ENCODE measurements at places on chromosomes 2 and 18. TPM values are rescaled to one million over a fixed set of nuclear protein-coding genes. Genes with fewer than 3 reads are reported as not detected.

The TANC1 gene
- total RNA-seq = 0.92 TPM

The LONRF2 gene
- total RNA-seq = 0.20 TPM

The RRM2 gene
- 396 TPM for total RNA-seq

The CRYBA2 gene
- total RNA-seq = not detected

The RBKS gene
- total RNA-seq = 7.2 TPM

The SLC11A1 gene
- total RNA-seq = 0.13 TPM

The SERPINB12 gene
- total RNA-seq = not detected

DNA sequence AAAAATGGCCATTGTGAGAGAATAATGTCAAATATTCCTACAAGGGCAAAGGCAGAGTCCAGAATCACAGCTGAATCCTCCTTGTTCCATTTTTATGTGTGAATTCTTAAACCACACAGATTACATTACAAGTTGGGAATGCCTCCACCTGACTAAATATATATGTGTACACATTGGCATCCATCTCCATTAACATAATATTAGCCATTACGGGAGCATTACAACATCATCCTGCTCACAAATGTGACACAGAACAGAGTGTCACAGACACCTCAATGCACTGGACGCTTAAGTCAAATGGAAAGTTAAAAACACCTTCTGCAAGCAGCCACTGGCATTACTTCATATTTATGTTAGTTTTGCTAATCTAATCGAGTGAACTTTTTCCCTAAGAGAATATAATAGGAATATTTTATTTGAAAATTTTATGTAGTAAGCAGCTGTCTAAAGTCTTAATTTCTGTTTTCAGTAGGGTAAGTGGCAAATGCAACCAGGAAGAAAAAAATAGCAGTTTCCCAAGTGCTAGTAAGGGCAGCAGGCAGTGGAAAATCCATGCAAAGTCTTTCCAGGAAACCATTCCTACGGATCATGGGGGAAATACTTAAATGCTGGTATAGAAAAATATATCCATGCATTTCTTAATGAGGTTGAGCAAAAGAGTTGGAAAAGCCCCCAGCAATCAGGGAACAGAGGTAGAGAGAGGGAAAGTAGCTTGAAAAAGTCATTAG is 255.6 kb downstream of the OSR1 start:
- no peak for DNase-seq
- H3K27me3 ChIP-seq = no peaks in the 10 kb centered on the region
- no peak overlapping the region for H3K27ac ChIP-seq
- no peaks in the 10 kb centered on the region for H3K4me1 ChIP-seq
- no peak overlapping the region for H3K4me3 ChIP-seq

DNA sequence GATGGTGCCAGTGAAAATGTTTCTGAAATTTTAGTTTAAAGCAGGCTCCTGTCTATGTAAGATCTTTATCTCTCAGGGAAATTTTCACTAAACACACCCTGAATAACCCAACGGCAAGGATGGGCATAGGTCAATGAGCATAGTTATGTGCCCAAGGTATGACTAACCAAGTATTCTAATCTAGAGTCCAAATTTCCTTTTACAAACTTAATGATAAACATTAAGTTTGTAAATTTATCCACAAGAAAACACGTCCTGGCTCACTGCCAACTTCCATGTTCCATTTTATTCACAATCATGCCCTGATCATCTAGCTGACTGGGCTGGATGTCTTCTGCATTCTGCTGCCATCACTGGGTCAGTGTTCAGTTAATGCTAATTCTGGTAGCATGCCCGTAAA is 151.2 kb downstream of the SRBD1 start:
- H3K4me3 ChIP-seq = no peak overlapping the region
- no peaks in the 10 kb centered on the region for H3K4me1 ChIP-seq
- no peak for DNase-seq

- H3K4me3 ChIP-seq = no peak overlapping the region
- H3K27me3 ChIP-seq = no peaks in the 10 kb centered on the region
- H3K36me3 ChIP-seq = no peaks in the 10 kb centered on the region
- no peak for DNase-seq
- H3K4me1 ChIP-seq = no peaks in the 10 kb centered on the region
Measured at GRCh38 chr2:71933467-71934319, 214.0 kb downstream of the CYP26B1 start.

- no peak overlapping the region for H3K4me3 ChIP-seq
- no peaks in the 10 kb centered on the region for H3K4me1 ChIP-seq
- no peaks in the 10 kb centered on the region for H3K27me3 ChIP-seq
- peaks cover 6% of the 10 kb centered on the region for H3K36me3 ChIP-seq
- no peak overlapping the region for H3K27ac ChIP-seq
- no peak for DNase-seq
Measured at GRCh38 chr2:3488061-3488531, 31.2 kb downstream of the ADI1 start.

DNA sequence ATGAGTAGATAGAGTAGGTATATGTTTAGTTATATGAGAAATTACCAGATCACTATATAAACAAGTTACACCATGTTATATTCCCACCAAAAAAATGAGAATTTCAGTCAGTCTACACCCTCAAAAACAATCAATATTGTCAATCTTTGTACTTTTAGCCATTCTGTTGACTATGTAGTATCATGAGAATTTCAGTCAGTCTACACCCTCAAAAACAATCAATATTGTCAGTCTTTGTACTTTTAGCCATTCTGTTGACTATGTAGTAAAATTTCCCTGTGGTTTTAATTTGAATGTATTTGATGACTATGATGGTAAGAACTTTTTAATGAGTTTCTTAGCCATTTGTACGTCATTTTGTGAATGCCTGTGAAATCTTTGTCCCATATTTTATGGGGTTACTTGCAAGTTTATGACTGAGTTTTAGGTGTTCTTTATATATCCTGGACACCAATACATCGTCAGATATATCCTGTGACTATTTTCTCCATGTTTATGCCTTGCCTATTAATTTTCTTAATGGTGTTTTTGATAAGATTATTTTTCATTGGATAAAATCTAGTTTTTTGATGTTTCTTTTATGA is 528.4 kb upstream of the SPHKAP start:
- DNase-seq = no peak
- H3K27ac ChIP-seq = no peak overlapping the region
- H3K4me3 ChIP-seq = no peak overlapping the region
- no peaks in the 10 kb centered on the region for H3K36me3 ChIP-seq
- no peaks in the 10 kb centered on the region for H3K27me3 ChIP-seq

- no peaks in the 10 kb centered on the region for H3K4me1 ChIP-seq
- H3K4me3 ChIP-seq = no peak overlapping the region
Measured at GRCh38 chr2:140200307-140200706, 1420.1 kb upstream of the NXPH2 start.

GRCh38 chr2:25309402-25309801 is 32.3 kb downstream of the DNMT3A start:
- no peaks in the 10 kb centered on the region for H3K27me3 ChIP-seq
- peak overlapping the region; percentile 71 for H3K27ac ChIP-seq
- H3K4me1 ChIP-seq = peaks cover 77% of the 10 kb centered on the region
- H3K36me3 ChIP-seq = peaks cover 75% of the 10 kb centered on the region
- DNase-seq = peak; percentile 81
- no peak overlapping the region for H3K4me3 ChIP-seq

GRCh38 chr18:21739604-21740537 is 721 bp upstream of the MIB1 start:
- peak overlapping the region; percentile 95 for H3K27ac ChIP-seq
- H3K27me3 ChIP-seq = no peaks in the 10 kb centered on the region
- peaks cover 31% of the 10 kb centered on the region for H3K4me1 ChIP-seq
- peak overlapping the region; percentile 94 for H3K4me3 ChIP-seq
- H3K36me3 ChIP-seq = no peaks in the 10 kb centered on the region

- H3K27ac ChIP-seq = no peak overlapping the region
- H3K27me3 ChIP-seq = peaks cover 2% of the 10 kb centered on the region
- no peaks in the 10 kb centered on the region for H3K4me1 ChIP-seq
- no peaks in the 10 kb centered on the region for H3K36me3 ChIP-seq
- no peak overlapping the region for H3K4me3 ChIP-seq
Measured at GRCh38 chr2:2619995-2620394, 288.9 kb upstream of the MYT1L start.

- peaks cover 51% of the 10 kb centered on the region for H3K27me3 ChIP-seq
- no peak overlapping the region for H3K27ac ChIP-seq
- no peak overlapping the region for H3K4me3 ChIP-seq
- DNase-seq = no peak
- peaks cover 25% of the 10 kb centered on the region for H3K4me1 ChIP-seq
Measured at GRCh38 chr18:49565612-49566011, 3.8 kb downstream of the LIPG start.

GRCh38 chr18:24259869-24260641 is 121.2 kb downstream of the CABYR start:
- no peak for DNase-seq
- no peaks in the 10 kb centered on the region for H3K4me1 ChIP-seq
- H3K27me3 ChIP-seq = no peaks in the 10 kb centered on the region
- no peak overlapping the region for H3K4me3 ChIP-seq
- no peaks in the 10 kb centered on the region for H3K36me3 ChIP-seq

GRCh38 chr18:6207941-6208340 is 206.8 kb downstream of the L3MBTL4 start:
- H3K27ac ChIP-seq = no peak overlapping the region
- H3K36me3 ChIP-seq = no peaks in the 10 kb centered on the region
- no peaks in the 10 kb centered on the region for H3K4me1 ChIP-seq
- no peak overlapping the region for H3K4me3 ChIP-seq

DNA sequence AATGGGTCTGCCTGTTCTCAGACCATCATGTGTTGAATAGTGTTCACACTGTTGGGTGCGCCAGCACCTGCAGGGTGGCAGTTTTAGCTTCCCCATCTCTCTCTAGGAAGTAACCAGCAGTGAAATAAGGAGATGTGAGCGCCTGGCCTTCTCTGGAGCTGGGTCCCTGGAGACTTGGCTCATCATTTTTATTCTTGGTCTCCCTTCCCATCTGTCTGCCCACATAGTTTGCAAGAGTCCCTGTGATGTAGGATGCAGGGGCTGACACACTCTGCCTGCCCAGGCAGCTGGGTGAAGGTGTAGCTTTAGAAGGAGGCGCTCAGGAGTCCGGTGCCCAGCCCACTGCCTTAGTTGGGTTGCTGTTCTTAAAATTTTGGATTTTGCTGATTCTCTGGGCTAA is 172.2 kb downstream of the LDLRAD4 start:
- H3K4me3 ChIP-seq = no peak overlapping the region
- no peak for DNase-seq

All from activated CD8-positive, alpha-beta T cell treated with anti-CD3 and anti-CD28 coated beads for 36 hours (primary cell).